ENCODE measurements at places on chromosomes 6 and 20.

DNA sequence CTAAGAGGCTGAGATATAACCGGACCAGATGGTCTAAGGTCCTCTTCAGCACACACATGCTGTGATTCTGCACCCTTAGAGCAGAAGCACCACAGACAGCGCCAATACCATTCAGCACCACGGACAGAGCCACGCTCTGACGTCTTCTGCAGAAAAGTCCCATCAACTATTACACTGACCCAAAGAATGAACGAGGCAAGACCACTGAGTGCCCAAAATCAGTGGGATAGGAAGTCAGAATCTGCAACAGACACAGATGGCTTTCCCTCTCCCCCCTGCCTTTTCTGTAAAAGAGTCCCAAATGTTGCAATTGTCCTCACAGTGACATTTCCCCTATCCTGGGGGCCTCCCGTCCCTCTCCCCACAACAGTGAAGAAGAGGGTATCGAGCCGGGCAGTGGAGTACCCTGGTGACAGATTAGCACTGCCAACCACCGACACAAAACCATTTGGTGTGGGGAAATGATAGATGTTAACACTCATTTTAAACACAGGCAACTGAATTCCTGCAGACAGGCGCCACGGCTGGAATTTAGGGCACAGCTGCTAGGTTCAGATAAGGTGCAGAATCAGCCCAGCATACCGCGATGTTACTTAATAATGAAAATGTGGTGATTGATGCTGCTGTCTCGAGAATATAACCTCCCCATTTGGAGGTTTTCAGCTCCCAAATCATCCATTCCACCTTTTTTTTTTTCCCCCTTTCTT is 66.6 kb upstream of the CTNNBL1 start:
- no peak for DNase-seq

DNA sequence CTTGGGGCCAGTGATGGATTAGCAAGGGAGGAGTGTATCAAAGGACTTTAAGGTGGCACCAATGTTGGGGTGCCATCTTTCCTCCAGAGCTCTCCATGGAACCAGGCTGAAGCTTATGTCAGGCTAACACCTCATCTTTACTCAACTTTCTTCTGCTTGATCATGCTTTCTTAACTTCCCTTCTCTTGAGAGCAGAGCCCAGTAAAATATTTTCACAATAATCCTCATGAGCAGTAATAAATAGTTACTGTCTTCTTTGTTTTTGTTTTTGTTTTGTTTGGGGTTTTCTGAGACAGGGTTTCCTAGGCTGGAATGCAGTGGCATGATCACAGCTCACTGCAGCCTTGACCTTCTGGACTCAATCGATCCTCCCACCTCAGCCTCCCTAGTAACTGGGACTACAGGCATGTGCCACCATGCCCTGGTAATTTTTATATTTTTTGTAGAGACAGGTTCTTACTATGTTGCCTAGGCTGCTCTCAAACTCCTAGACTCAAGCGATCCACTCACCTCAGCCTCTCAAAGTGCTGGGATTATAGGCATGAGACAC is 127.9 kb upstream of the TOP1 start:
- DNase-seq, result no peak

DNA sequence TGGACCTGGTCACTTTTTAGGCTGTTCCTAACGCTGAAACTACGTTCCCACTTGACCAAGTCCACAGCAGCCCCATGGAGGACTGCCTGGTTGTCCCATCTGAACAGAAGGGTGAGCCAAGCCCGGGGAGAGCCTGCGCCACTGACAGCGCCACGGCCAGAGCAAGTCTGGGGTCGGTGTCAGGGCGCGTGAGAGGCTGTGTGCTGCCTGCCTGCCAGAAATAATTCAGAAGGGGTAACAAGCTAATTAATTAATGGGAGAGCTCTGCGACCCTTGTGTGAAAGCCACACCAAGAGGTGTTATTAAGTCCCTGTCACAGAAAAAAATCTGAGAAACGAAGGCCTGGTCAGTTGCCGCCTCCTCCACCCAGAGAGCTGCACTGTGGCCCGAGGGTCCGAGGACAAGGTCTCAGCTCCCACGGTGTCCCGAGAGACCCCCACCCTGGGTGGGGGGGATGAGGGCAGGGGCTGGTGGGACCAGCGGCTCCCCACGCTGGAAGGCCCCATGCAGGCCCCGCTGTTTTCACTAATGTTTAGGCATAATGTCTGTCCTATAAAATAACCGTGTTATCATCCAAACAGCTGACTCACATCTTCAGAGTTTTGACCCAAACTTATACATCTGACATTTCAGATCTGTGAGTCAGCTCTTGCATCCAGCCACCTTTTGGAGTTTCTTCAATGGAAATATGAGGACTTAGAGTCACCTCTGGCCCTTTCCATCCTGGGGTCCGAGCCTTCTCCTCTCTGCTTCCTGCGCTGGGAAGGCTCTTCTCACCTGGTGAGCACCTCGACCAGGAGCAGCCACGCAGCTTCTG is 58.5 kb downstream of the DLL1 start:
- DNase-seq, result no peak

GRCh38 chr6:88983532-88983931 is 20.1 kb upstream of the RNGTT start:
- no peak for DNase-seq

- no peak for DNase-seq
Measured at GRCh38 chr20:33181482-33182093, 13.6 kb downstream of the BPIFA2 start.

DNA sequence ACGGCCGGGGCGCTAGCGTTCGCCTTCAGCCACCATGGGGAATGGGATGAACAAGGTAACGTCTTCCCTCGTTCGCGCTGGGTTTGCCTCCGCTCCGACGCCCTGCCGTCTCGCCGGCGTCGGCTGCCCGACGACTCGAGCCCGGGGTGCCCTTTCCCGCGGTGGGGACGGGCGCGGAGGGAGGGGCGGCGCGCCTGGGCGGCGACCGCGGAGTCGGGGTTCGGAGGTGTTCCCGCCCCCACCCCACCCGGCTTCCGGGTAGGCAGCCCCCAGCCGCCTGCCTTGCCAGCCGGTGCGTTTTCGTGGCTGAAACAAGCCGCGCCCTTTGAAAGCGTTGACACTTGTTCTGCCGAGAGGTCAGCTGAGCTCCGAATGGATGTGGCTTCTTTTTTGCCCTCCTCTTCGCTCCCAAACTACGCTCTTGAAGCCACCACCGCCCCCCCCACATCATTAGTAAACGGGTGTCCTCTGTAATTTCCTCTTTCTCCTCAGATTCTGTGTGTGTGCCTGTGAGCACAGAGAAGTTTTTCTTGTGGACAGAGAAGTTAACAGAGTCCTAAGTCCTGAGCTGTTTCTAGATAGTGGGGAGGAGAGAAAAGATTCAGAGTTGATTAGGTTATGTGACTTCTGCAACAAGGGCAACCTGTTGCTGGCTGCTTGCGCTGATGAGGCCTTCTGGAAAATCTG is 362 bp downstream of the DUSP22 start:
- DNase-seq, result peak; percentile 65

- DNase-seq, result no peak
Measured at GRCh38 chr6:52571099-52571755, 5.6 kb downstream of the TRAM2 start.

- no peak for DNase-seq
Measured at GRCh38 chr20:58890518-58891085, 38.1 kb downstream of the GNAS start.

GRCh38 chr6:98054453-98054852 is 771.4 kb upstream of the MMS22L start:
- DNase-seq, result no peak

DNA sequence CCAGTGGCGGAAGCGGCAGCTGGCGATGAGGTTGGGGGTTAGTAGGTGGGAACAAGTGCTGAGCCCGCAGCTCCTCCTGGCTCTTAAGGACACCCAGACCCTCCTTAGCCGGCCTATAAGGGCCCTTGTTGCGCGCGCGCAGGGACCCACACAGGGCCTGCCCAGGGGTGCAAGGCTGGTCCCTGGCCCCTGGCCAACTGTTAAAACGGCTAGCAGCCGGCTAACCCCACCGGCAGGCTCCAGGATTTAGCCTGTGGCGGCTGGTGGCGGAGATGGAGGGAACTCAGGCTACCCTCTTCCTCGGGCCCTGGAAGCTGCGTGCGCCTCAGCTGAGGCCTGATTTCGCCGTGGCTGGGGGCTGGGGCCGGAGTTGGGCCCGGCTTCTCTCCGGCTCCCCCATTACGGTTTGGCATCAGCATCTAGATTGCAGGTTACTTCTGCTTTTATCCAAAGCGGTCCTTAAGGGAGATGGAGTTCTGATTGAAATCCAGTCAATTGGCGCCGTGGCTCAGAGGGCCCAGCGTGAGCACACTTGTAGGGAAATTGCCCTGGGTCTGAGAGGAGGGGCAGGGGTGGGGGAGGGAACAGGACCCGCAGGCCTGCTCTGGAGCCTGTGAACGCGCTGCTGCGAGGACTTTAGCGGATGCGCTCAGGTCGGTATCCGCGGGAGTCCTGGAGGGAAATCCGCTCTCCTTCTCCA is 36.9 kb upstream of the CCDC167 start:
- no peak for DNase-seq

GRCh38 chr6:39273406-39273821 is 40.8 kb downstream of the KCNK17 start:
- no peak for DNase-seq

DNA sequence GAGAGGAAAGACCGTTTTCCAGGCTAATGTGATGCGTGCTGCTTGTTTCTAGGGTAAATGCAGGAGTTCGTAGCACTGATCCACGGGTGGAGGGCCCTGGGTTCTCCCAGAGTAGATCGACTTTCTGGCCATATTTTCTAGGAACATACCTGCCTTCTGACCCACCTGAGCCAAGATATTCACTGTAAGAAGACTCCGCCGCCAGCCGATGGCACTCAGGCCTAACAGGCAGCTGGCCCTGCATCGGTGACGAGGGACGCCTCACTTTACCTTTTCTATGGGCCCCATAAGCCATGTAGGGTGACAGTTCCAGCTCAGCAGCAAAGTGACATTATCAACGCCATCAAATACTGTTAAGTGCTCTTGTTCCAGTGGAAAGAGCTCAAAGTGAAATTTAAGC is 30.2 kb upstream of the FRMD1 start:
- no peak for DNase-seq

DNA sequence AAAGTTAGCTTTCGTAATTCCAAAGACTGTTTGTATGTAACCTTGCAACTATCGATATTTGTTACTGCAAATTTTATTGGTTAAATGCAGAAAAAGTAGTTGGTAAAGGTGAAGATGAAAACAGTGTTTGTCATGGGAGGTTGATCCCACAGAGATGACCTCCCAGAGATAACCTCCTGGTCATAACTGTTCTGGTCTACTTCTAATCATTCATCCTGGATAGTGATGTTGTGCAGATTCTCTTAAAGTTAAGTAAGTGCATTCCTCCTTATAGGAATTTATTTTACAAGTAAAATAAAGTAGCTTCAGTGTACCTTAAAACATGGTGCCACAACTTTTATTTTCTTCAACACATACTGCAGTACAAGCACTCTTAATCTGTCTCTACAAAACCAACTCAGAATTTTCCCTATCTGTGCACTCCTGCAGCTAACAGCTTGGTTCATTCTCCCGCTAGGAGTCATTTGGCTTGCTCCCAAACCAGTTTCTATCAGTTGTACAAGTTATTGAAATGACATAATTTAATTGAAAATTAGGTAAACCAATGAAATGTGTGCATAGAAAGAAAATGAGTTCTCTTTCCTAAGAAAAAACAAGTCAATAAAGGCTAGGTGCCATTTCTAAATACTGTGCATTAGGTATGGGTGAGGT is 19.2 kb downstream of the METTL24 start:
- DNase-seq, result no peak

DNA sequence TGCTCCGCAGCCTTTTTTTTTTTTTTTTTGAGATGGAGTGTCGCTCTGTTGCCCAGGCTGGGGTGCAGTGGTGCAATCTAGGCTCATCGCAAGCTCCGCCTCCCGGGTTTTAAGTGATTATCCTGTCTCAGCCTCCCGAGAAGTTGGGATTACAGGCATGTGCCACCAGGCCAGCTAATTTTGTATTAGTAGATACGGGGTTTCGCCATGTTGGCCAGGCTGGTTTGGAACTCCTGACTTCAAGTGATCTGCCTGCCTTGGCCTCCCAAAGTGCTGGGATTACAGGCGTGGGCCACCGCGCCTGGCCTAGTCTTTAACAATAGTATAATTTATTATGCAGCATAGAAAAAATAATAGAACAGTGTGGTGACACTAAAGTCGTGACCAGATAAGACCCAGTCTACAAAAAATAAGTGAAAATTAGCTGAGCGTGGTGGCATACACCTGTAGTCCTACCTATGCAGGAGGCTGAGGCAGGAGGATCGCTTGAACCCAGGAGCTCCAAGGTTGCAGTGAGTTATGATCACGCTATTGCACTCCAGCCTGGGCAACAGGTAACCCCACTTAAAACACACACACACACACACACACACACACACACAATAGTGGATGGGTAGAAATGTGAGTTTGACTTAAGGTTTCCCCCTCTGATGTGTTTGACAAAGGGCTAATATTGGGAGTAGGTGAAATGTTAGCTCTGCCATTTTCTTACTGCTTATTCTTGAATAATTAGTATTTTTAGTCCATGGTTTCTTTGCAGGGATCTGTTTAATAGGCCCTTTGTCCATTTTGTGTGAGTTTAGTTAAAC is 6.5 kb downstream of the PIM1 start:
- no peak for DNase-seq

DNA sequence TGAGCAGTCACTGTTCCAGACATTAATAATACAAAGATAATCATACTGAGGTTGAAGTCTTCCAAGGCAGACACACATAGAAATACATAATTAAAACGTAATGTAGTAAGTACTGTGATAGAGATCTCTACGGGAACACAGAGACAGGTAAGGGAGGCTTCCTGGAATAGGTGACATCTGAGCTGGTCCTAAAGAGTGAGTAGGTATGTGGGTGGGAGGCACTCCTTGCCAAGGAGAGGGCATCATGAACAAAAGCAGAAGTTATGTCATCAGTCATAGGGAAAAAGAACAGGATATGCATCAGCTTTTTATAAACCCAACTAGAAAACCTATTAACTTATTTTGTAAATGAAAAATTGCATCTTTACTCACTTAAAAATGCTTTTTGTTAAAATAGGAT is 110.0 kb downstream of the MAP7 start:
- no peak for DNase-seq

- DNase-seq, result no peak
Measured at GRCh38 chr6:138522611-138523010, 23.3 kb upstream of the NHSL1 start.

GRCh38 chr6:105080279-105080678 is 99.5 kb downstream of the POPDC3 start:
- DNase-seq, result no peak

DNA sequence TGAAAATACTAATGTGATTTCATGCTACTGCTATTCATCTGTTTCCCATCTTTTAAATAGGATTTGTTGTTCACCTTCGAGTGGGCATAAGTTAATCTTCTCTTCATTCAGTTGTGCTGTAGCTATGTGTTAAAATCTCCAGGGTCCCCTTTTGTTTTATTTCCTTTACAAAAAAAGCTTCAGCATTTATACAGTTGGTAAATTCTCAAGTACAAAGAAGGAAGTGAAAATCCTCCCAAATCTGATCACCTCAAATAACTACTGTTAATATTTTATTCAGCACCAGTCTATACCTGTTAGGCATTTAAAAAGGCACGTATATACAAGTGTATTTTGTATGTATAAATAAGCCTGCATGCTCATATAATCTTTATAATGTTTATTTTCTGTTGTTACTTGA is 251.2 kb downstream of the TMEM242 start:
- DNase-seq, result no peak

- DNase-seq, result no peak
Measured at GRCh38 chr20:36197271-36197670, 39.0 kb upstream of the AAR2 start.

All from stimulated activated CD8-positive, alpha-beta memory T cell treated with anti-CD3 and anti-CD28 coated beads, Interleukin-4, amount 100 ng/mL, for 1 hour (primary cell).